Astrocyte of the hippocampus (primary cell): ENCODE measurements at places on chromosomes 1 and 21.

- no peak for DNase-seq
These were observed 98.1 kb upstream of the CXADR start for GRCh38 chr21:17414766-17415165.

GRCh38 chr1:1434824-1435105, 725 bp upstream of the VWA1 start:
- no peak for DNase-seq

GRCh38 chr1:53583021-53583867, 124.0 kb downstream of the DMRTB1 start:
- no peak for DNase-seq

- no peak for DNase-seq
These were observed 76.9 kb downstream of the MRPL37 start for GRCh38 chr1:54276617-54277450.

DNA sequence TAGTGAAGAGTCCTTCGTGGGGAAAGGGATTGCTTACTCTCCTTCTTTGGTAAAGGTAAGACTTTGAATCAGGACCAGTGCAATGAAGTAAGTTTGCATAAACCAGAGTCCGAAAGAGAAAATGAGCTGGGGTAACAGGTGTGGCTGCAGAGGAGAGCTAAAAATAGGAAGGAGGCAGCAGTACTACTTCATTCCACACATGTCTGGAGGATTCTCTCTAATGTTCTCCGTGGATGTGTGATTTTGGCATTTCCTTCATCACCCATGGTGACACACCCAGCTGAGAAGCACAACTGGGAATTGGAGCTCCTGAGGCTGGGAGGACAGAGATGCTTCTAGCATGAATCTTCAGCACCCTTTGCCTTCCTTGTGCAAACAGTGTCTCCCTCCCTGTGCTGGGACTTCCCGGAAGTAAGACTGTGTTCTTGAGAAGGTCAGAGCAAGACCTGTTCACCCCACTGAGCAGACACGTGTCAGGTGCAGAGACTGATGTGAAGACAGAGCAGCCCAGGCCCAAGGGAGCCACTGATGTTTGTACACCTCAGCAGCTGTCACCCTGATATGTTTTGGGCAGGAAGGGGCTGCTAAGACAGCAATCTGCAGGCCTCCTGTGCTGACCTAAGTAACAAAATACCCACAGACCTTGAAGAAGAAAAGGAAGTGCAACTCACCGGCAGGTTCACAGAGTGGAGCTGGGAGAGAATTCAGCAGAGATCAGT, 13.3 kb downstream of the FCRL1 start:
- no peak for DNase-seq

DNA sequence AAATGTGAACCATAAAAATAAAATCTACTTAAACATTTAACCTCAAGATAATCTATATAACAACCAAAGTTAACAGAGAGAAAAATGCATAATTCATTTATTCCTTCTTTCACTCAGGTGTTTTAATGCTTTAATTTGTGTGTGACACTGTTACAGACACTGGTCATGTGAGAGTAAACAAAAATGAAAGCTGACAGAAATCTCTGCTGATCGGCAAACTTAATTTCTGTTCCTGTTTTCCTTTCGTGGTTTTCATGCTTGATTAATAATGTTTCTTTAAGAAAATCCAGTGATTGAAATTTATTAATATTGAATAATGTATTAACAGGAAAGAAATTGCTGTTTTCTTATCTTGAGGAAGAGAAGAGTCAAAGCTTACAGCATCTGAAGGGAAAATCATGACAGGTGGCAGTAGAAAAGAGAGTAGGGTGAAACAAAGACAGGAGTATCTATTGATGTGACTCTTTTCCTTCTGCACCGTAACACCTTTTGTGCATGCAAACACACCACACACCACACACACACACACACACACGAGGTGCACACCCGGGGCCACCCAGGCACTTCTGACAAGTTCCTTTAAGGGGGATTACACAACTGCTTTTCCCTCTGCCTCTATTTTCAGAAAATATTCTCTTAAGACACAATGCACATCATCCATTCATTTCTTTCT, 1.6 kb downstream of the OR2AK2 start:
- DNase-seq, result no peak

- DNase-seq, result peak; percentile 65
These were observed 910 bp downstream of the RUNX1 start for GRCh38 chr21:35048183-35048601.

GRCh38 chr1:56571448-56571847, 7.9 kb downstream of the PLPP3 start:
- no peak for DNase-seq

- DNase-seq, result no peak
These were observed 155.7 kb downstream of the PTPRU start for GRCh38 chr1:29392036-29392435.

DNA sequence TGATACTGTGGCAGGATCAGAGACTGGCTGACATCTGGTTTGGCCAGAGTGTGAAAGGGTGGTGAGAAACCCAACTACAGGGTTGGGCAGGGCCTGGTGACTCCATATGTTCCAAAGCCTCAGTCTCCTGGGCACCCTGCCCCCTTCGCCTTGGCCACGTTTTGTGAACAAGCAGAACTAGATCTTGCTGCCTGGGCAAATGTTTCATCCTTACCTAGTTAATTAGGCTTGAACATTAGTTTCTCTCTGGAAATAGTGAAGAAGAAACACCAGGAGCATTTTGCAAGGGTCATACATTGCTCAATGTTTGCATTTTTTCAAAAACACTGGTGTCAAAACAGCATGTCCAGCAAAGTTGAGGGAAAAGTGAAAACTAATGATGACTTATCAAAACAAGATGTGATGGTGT, 60.5 kb downstream of the MAP3K7CL start:
- no peak for DNase-seq
